ENCODE measurements at places on chromosomes 6 and 20. TPM values are rescaled to one million over a fixed set of nuclear protein-coding genes. Genes with fewer than 3 reads are reported as not detected.

Gene RAET1E
- not detected for total RNA-seq

GRCh38 chr20:50332491-50332980, 141.9 kb downstream of the CEBPB start:
- DNase-seq, result no peak

Gene PHACTR1
- 19.0 TPM for total RNA-seq

- no peak for DNase-seq
These were observed 13.6 kb upstream of the SPAG4 start for GRCh38 chr20:35601990-35602389.
